ENCODE measurements at places on chromosomes 7 and 10.

DNA sequence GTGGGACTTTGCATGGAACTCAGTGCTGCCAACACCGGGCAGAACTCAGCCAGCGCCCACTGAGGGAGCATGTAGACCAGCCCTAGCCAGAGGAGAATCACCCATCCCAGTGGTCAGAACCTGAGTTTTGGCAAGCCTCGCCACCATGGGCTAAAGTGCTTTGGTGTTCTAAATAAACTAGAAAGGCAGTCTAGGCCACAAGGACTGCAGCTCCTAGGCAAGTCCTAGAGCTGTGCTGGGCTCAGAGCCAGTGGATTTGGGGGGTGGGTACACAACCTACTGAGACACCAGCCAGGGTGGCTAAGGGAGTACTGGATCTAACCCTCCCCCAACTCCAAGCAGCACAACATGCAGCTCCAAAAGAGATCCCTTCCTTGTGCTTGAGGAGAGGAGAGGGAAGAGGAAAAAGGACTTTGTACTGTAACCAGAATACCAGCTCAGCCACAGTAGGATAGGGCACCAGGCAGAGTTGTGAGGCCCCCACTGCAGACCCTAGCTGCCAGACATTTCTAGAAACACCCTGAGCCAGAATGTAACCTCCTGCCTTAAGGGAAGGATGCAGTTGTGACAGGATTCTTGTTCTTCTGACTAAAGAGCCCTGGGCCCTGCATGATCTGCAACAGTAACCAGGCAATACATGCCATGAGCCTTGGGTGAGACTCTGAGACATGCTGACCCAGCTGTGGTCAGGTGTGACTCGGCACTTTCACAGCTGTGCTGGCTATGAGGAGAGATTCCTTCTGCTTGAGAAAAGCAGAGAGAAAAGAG is 24.4 kb downstream of the GSDME start:
- peak; percentile 28 for DNase-seq

GRCh38 chr7:74479961-74480829 is 26.5 kb downstream of the GTF2IRD1 start:
- DNase-seq = peak; percentile 90

- DNase-seq = peak; percentile 86
These were observed 1.4 kb downstream of the PPP1R17 start for GRCh38 chr7:31688372-31688771.

DNA sequence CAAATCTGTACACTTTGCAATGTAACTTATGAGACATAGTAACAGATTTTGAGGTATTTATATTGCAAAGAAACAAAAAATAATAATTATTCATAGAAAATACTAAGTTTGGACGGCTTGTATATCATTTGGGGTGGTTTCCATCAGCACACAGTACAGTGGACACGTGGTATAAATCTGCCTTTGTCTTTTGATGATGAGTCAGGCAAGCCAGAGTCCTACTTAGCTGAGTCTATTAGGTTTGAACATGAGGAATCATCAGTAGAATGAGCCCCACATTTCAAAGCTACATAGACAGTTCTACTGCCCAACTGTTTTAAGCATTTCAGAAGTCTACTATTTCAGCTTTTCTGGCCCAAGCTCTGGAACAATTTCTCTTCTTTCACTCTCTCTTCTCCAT is 803.2 kb downstream of the PHTF2 start:
- DNase-seq = no peak

DNA sequence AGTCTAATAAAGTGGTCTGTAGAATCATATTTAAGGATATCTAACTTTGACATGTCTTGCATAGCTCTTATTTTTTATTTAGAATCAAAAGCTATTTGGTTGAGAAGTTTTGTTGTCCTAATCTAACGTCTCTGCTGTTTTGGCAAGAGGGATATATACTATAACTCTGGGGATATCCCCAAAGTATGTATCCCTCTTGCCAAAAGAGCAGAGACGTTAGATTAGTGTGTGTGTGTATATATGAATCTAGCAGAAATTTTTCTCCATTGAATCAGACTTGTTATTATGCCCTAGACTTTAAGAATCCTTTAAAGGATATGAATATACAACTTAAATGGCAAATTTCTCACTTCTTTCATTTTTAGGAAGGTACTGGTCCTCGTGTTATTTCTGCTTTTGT is 9.6 kb downstream of the SMC3 start:
- DNase-seq = no peak

DNA sequence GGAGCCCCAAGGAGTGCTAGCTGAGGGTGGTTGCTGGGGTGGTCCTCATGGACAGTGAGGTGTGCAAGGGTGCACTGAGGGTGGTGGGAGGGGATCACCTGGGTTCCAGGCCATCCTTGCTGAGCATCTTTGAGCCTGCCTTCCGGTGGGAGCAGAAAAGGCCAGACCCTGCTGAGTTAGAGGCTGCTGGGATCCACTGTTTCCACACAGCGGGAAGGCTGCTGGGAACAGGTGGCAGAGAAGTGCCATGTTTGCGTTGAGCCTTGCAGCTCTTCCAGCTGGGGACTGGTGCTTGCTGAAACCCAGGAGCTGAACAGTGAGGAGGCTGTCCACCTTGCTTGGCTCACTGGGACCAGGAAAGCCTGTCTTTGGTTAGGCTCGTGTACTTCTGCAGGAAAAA is 34.9 kb downstream of the PRF1 start:
- DNase-seq = no peak

- DNase-seq = peak; percentile 86
These were observed 17.6 kb downstream of the DNAJB12 start for GRCh38 chr10:72337039-72337629.

DNA sequence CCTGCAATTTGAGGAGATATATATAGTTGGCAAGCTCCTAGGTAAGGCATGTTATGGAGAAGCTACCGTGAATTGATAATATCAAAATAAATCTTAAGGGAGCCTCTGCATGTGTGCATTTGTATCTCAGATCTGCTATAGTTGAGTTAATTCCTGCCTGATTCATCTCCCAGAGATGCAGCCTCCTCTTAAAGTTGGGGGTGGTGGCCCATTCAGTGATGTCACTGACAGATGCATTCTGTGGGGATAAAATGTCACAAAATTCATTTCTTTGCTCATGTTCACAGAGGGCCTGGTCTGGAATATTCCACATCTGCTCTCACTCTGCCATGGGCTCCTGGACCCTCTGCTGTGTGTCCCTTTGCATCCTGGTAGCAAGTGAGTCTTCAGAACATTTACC is 185.8 kb upstream of the PRSS1 start:
- no peak for DNase-seq

DNA sequence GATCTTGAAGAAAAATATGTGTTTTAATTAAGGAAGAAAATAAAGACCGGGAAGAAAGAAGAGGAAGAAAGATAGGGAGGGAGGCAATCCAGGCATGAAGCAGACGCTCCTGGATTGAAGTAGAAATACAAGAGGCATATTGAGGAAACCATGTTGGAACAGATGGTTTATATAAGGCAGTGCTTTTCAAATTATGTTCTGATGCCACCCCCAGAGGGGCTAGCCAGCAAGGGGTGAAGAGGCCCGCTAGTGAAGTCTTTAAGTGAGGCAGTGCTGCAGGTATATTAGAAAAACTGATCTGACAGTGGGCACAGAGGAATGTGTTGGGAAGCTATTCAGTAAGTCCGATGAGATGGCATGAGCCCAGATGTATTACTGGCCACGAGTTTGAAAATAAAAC is 40.1 kb downstream of the REEP3 start:
- no peak for DNase-seq

DNA sequence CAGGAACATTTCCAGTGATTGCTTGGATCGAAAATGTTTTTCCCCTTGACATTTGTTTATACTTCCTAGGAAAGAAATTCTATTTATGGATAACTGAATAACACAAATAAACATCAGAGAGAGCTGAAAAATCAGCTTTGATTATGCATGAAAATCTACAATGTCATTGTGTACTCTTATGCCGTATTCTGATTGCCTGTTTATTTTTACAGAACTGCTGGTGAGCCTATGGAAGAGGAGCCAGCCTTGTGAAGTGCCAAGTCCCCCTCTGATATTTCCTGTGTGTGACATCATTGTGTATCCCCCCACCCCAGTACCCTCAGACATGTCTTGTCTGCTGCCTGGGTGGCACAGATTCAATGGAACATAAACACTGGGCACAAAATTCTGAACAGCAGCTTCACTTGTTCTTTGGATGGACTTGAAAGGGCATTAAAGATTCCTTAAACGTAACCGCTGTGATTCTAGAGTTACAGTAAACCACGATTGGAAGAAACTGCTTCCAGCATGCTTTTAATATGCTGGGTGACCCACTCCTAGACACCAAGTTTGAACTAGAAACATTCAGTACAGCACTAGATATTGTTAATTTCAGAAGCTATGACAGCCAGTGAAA is 121.5 kb downstream of the TWIST1 start:
- DNase-seq = no peak

GRCh38 chr10:121734589-121735045 is 136.4 kb upstream of the FGFR2 start:
- peak; percentile 31 for DNase-seq
